ENCODE measurements at places on chromosomes 4 and X. TPM values are rescaled to one million over a fixed set of nuclear protein-coding genes. Genes with fewer than 3 reads are reported as not detected.

DNA sequence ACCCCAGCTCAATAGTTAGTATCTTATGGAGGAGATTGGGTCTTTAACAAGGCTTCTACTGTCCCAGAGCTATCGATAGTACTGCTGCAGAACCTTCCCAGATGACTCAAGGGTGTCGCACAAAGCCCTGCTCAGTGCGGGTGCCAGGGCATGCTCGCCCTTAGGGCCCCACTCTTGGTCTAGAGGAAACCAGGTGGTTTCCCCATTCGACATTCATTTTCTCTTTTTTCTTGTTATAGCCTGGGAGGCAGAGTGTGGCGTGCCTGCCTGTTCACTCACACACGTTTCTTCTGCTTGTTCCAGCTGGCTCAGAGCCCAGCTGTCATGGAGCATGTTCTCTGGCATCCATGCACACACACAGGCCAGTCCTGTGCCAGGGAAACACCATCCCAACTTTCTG lies 144.5 kb downstream of the SMIM20 start:
- H3K36me3 ChIP-seq, result no peaks in the 10 kb centered on the region
- no peak overlapping the region for H3K4me3 ChIP-seq
- no peak for DNase-seq
- H3K4me1 ChIP-seq, result no peaks in the 10 kb centered on the region

DNA sequence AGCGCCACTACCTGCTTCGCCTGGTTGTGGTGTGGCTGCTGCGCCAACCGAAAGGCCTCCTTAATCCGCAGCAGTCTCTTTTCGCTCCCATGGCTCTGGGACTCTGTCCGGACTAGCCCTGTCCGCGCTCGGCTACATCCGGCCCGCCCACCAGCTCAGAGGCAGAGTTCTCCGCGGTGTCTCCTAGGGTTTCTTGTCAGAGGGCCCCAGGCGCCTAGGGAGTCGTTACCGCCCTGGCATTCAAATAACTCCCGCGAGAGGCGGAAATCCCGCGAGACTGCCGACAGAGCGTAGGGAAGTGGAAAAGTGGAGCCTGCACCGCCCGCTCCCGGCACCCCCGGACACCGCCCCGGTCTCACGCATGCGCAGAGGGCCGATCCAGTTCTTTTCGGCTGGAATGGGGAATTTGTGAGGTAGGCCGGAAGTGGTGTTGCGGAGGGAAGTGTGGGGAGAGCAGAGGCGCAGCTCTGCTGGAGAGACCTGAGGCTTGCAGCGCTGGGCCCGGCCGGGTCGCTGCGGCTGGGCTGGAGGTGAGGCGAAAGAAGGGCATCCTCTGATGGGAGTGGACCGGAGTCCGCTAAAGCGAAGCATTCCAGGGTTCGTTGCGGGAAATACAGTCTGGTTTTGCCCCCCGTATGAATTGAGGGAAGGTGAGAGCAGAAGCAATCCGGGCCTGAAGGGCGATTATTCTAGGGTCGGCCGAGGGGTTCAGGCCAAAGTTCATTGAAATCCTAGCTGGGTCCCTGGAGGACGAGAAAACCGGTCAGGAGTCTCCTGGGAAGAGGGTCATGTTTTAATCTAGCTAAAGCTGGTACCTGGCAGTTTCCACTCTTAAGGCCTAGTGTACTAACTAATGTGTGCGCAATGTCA lies at the start of gene FAM200B:
Gene FAM200B, plus strand, starts transcription at position 456 of the 870 bp plus-strand sequence. CDS start 5,151 bp downstream, outside the sequence.
- H3K4me1 ChIP-seq, result peaks cover 9% of the 10 kb centered on the region
- DNase-seq, result peak; percentile 95
- no peaks in the 10 kb centered on the region for H3K27me3 ChIP-seq
- H3K36me3 ChIP-seq, result peaks cover 3% of the 10 kb centered on the region
- peak within 1 kb of the TSS; percentile 89 for H3K27ac ChIP-seq

GRCh38 chr4:83449009-83449408 lies 6.6 kb downstream of the HELQ start:
- H3K4me1 ChIP-seq, result peaks cover 9% of the 10 kb centered on the region
- no peak overlapping the region for H3K4me3 ChIP-seq
- DNase-seq, result no peak
- no peak overlapping the region for H3K27ac ChIP-seq
- no peaks in the 10 kb centered on the region for H3K27me3 ChIP-seq

DNA sequence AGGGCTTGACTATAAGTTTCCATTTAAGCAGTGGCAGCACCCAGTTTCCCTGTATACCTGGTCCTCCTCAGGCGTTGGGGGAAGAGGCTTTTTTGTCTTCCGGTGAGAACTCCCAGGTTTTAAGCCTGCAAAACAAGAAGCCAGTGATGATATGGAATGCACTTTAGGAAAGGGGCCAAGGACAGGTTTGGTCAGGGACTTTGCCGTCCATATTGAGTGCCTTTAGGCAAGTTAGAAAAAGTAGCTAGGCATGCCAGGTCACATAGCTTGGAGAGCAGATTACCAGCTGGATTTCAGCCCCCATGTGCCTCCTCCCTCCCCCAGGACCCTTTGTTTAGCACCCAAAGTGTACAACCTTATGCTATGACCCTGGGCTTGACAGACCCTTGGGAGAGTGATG lies 13.6 kb upstream of the TIMM8A start:
- no peaks in the 10 kb centered on the region for H3K27me3 ChIP-seq
- no peak overlapping the region for H3K4me3 ChIP-seq
- H3K36me3 ChIP-seq, result no peaks in the 10 kb centered on the region
- H3K4me1 ChIP-seq, result no peaks in the 10 kb centered on the region

DNA sequence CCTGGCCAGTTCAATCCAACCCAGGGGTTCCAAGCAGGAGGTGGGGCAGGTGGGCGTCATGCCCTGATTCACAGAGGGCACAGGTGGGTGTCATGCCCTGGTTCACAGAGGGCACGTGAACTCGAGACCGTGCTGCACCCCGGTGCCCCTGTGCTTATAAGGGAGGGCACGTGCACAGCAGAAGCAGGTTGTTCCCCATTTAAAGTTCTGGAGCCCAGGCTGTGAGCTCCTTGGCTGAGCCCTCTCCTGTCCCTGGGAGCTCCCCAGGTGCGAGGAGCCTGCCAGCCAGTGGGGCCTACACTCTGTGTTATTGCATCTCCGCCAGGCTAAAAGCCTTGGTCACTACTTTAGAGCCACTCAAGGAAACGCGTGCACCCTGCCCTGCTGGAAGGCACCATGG lies 3.2 kb upstream of the CPZ start:
- H3K4me1 ChIP-seq, result no peaks in the 10 kb centered on the region
- no peak overlapping the region for H3K4me3 ChIP-seq
- peaks cover 48% of the 10 kb centered on the region for H3K27me3 ChIP-seq
- H3K36me3 ChIP-seq, result no peaks in the 10 kb centered on the region

DNA sequence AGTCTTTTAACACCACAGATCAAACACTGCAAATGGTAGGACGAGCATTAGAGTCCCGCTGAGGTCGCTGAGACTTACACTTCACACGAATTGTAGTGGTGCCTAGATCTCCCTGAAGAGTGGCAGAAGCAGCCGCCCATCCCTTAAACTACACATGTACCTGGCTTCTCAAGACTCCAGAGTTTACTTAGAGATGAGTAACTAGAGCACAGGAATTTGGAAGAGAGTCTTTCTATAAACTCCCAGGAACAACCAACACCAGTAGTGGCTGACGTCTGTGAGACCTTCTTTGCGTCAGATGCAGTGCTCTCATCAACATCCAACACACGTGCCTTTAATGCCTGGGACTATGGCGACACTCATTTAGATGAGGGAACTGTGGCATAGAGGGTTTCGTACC lies 12.6 kb downstream of the SORBS2 start:
- H3K4me3 ChIP-seq, result no peak overlapping the region
- H3K4me1 ChIP-seq, result no peaks in the 10 kb centered on the region
- H3K27ac ChIP-seq, result no peak overlapping the region
- H3K36me3 ChIP-seq, result no peaks in the 10 kb centered on the region
- no peak for DNase-seq

GRCh38 chrX:68461576-68461975 lies 28.3 kb upstream of the OPHN1 start:
- no peak overlapping the region for H3K4me3 ChIP-seq
- no peaks in the 10 kb centered on the region for H3K36me3 ChIP-seq
- H3K27me3 ChIP-seq, result no peaks in the 10 kb centered on the region
- no peak overlapping the region for H3K27ac ChIP-seq

DNA sequence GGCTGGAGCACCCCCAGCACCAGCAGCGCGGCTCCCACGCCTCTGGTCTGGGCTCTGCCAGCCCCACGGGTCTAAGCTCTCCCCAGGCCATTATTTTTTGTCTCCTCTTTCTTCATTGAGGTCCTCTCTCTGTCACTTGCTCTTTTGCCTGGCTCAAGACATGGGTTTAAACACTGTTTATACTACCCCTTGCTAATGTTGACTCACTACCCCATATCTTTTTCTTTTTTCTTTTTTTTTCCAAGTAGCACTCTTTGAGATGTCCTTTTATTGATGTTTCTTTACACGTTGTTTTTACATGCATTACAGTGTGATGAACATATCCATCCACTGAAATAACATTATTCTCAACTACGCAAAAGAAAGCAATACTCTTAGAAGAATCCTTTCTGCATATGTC lies 1.7 kb upstream of the ERVMER34-1 start:
- no peak overlapping the region for H3K27ac ChIP-seq
- H3K36me3 ChIP-seq, result no peaks in the 10 kb centered on the region
- no peak for DNase-seq
- H3K27me3 ChIP-seq, result peaks cover 18% of the 10 kb centered on the region
- H3K4me1 ChIP-seq, result no peaks in the 10 kb centered on the region

DNA sequence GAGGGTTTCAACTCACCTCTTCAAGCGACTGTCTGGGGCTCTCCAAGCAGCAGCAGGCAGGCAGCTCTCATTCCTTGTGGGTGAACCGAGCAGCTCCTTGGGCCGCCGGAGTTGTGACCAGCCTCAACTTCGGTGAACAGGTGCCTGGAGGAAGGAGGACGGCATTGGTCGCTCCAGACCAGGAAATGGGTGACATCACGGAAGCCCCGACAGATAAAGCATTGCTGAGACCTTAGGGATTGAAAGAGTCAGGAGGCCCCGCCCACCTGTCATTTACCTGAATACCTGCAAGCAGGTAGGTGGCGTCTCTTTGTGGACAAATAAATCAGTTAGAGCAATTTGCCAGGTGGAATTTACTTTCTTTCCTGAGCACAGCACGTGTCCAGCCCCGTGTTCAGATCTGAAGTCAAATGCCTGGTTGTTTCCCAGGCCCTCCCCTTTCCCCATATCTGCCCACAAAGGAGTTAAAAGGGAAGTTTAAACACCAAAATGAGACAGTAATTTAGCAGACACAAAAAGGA lies at the start of gene LNX1:
Gene LNX1, minus strand, starts transcription at position 115 of the 521 bp plus-strand sequence. CDS start 17,484 bp downstream, outside the sequence.
- no peaks in the 10 kb centered on the region for H3K36me3 ChIP-seq
- H3K4me1 ChIP-seq, result peaks cover 9% of the 10 kb centered on the region
- H3K27me3 ChIP-seq, result no peaks in the 10 kb centered on the region

GRCh38 chr4:74081035-74081434 lies 18.0 kb downstream of the CXCL2 start:
- no peaks in the 10 kb centered on the region for H3K36me3 ChIP-seq
- H3K27me3 ChIP-seq, result no peaks in the 10 kb centered on the region
- no peaks in the 10 kb centered on the region for H3K4me1 ChIP-seq
- DNase-seq, result no peak
- no peak overlapping the region for H3K27ac ChIP-seq
- no peak overlapping the region for H3K4me3 ChIP-seq

DNA sequence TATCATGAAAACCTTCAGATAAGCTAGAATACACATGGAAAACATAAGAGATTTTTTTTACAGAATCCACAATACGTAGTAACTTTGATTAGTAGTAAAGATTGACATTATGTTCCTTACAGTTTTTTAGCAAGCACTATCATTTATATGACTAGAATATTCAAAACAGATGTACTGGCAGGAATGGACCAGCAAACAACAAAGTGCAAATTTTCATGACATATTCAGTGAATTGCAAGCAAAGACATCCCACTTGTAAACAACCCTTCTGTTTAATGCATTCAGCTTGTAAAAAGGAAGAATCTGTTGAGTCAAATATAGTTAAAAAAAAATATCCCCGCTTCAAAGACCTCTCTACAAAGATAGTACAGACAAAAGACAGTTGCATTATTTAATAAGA lies 403.7 kb upstream of the TRAM1L1 start:
- no peak for DNase-seq
- H3K4me3 ChIP-seq, result no peak overlapping the region
- no peaks in the 10 kb centered on the region for H3K27me3 ChIP-seq
- no peak overlapping the region for H3K27ac ChIP-seq
- no peaks in the 10 kb centered on the region for H3K36me3 ChIP-seq
- H3K4me1 ChIP-seq, result no peaks in the 10 kb centered on the region

AMBN gene
- total RNA-seq, result not detected

CENPVL2 gene
- not detected for total RNA-seq

TNIP3 gene
- not detected for total RNA-seq

LRPAP1 gene
- 65.0 TPM for total RNA-seq

POF1B gene
- not detected for total RNA-seq

TMEM47 gene
- total RNA-seq, result 95.8 TPM

PASD1 gene
- not detected for total RNA-seq

CCNB3 gene
- total RNA-seq, result 2.4 TPM

NALF2 gene
- total RNA-seq, result 0.33 TPM

MID1 gene
- total RNA-seq, result 1.9 TPM

Data from gastrocnemius medialis (tissue), 4 donors.